ENCODE measurements at places on chromosomes 5 and 9.

- no peak for DNase-seq
Observed at GRCh38 chr9:9341203-9341602, 1271.6 kb downstream of the PTPRD start.

GRCh38 chr5:17070647-17071046 lies 134.6 kb upstream of the MYO10 start:
- no peak for DNase-seq

- no peak for DNase-seq
Observed at GRCh38 chr5:109313127-109313526, 96.6 kb downstream of the PJA2 start.

- DNase-seq = no peak
Observed at GRCh38 chr5:66859526-66859925, 263.3 kb downstream of the MAST4 start.

DNA sequence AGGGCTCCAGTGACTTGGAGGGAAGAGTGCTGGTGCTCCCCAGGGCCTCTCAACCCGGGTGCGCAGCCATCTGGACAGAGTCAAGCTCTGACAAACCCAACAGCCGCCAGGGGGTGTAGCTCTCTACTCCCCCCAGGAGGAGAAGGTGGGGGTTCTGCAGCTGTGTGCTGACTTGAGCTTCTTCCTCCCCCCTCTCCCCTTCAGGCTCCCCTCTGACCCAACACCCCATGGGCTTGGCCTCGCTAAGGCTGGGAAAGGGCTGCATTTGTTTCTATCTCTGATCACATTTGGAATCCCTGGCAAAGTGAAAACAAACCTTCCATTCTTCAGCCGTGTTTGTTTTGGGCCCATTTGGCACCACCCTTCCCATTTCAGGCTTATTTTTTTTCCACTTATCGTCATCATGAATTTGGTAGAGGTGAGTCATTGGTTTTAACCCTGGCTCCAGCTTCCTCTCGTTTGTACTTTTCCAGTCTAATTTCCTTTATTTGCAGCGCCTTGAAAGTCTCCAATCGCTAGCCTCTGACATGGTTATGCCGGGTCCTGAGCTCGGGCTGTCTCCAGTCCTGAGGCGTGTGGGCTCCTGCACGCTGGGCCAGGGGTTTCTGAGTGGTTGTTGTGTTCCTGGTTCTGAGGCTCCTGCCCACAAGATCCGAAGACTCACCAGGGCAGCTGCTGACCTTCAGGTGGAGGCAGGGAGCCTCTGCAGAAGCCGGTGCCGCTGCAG lies 36.1 kb downstream of the DAP start:
- no peak for DNase-seq

DNA sequence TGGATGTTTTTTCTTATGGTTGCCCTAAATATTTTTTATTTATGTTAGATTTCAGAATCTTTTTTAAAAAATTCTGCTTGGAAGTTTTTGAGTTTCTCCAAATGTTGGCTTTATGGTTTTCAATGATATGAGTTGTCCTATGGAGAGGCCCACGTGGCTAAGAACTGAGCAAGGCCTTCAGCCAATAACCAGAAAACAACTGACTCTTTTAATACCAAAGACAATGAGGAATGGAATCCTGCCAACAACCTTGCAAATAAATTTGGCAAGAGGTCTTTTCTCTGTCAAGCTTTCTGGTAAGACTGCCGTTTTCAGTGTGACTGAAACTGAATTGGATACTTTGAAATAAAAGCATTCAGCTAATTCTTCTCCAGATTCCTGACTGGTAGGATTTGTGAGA lies 1740.1 kb upstream of the WWC1 start:
- no peak for DNase-seq

DNA sequence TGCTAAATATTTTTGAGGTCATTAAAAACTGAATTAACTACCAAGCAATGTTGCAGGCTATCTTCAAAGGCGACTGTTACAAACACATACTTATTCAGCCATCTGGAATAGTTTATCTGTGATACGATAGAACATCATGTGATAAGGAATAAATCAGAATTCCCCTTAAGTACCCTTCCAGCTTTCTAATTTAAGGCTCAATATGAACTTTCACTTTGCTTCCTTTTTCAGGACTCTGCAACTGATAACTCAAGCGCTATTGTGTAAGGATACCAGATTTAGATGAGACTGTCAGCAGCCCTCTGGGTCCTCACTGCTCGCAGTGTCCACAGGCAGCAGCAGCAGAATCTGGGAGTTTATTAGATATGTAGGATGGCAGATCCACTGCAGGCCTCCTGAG lies 416.3 kb downstream of the SPATA31D1 start:
- no peak for DNase-seq

DNA sequence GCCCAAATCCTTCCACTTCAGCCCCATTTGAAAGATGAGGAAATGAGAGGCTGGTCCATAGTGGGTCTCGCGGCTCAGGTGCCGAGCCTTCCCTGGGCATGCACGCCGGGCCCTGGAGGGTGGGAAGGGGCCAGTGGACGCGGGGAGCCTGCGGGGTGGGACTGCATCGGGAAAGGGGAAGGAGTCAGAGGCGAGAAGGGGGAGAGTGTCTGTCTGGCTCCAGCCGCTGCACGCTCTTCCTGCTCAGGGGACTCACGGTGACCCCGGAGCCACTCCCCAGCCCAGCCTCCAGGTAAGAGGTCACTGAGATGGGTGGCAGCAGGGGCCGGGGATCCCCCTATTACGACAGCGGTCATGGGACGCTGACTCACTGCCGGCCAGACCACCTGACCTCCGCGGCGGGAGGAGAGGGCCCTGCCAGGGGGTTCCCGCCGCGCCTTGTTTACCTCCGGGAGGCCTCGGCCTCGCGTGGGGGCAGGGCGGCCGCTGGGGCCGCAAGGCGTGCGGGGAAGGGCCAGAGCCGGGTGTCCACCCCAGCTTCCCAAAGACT lies 1.9 kb upstream of the SQSTM1 start:
- DNase-seq = peak; percentile 82

DNA sequence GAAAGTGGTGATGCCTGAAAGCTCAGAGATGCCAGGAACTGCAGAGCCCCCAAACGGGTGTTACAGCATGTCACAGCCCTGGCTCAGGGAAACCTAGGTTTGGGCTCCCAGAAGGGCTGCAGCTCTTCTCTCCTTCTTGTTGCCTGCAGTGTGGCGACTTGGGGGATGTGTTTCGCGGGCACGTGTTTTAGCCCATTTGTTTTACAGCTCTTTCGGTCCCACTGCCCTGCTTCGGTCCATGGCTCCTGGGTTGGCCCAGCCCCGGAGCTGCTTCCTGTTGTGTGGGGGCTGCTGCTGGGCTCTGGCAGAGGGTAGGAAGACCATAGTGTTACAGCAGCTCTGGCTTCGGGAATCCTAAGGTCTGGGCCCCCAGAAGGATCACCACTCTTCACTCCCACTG lies 222.9 kb upstream of the RIOK2 start:
- DNase-seq = no peak

- no peak for DNase-seq
Observed at GRCh38 chr9:93252116-93252780, 68.3 kb downstream of the WNK2 start.

GRCh38 chr5:78605611-78606010 lies 43.0 kb downstream of the LHFPL2 start:
- DNase-seq = no peak

DNA sequence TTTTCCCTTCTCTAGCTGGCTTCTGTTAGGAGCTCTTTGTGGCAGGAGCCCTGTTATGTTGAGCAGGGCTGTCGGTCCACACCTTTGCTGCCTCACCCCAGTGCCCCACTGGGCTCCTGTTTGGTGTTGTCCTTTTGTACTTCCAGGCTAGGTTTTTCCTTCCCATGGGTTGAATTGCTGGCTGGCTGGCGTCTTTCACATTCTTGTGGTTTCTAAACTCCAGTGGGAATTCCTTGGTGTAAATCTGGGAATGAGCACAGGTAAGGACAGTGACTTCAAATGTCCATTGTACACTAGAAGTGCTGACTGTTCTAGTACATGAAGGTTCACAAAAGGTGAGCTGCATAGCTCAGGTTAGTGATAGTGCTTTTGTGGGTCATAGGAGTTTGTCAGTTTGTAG lies 30.4 kb downstream of the RASGRF2 start:
- no peak for DNase-seq

GRCh38 chr9:8732367-8733075 lies 932.9 kb upstream of the DMAC1 start:
- DNase-seq = no peak

DNA sequence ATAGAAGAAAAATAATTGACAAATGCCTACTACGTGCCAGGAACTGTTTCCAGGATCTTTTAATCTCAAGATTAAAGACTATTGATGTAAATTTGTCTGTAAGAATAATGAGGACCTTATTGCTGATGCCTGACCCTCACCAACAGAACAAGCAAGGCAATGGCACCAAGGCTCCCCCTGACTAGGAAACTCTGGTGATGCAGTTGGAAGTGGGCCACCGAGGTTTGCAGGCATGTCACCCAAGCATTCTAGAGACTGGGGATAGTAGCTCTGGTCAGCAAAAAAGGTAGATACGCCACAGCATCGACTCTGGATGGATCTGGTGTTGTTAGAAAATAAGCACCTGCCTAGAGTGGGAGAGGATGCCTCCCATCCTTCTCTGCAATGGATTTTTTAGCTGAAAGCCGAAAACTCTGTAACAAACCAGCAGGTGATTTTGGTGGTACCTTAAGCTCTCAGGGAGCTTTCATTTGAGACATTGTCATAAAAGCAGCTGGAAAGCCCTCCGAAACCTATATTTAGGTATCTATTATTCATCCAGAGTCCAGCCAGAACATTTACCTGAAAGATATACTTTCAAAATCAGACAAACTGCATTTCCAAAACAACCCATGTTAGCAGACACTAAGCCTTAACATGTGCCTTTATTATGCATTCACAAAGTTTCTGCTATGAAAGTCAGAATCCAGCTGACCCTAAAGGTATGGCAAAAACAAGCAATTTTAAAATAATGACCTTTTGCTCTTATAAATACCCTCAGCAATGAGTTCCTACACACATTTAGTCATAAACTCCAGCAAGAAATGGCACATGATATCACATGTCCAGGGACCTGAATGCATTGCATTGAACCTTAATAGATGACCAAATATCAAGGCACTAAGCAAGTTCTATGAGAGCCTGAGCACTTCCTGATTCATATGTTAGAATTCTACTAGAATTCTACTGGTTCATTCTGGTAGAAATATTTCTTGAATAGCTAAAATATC lies 308.4 kb downstream of the PDE4D start:
- DNase-seq = no peak

- DNase-seq = no peak
Observed at GRCh38 chr9:136310273-136311030, 6.6 kb upstream of the CCDC187 start.

Measured in GM12864 (cell line).